Glutamatergic neuron (in vitro differentiated cells): ENCODE measurements at places on chromosomes 7 and 10.
A peak's percentile ranks its signal among the peaks of the same experiment; 100 is the strongest.

- no peak for DNase-seq
Observed at GRCh38 chr7:95479992-95480624, 5.6 kb upstream of the ASB4 start.

GRCh38 chr7:27187475-27188385 is 2.7 kb upstream of the HOXA11 start:
- peak; percentile 20 for DNase-seq

DNA sequence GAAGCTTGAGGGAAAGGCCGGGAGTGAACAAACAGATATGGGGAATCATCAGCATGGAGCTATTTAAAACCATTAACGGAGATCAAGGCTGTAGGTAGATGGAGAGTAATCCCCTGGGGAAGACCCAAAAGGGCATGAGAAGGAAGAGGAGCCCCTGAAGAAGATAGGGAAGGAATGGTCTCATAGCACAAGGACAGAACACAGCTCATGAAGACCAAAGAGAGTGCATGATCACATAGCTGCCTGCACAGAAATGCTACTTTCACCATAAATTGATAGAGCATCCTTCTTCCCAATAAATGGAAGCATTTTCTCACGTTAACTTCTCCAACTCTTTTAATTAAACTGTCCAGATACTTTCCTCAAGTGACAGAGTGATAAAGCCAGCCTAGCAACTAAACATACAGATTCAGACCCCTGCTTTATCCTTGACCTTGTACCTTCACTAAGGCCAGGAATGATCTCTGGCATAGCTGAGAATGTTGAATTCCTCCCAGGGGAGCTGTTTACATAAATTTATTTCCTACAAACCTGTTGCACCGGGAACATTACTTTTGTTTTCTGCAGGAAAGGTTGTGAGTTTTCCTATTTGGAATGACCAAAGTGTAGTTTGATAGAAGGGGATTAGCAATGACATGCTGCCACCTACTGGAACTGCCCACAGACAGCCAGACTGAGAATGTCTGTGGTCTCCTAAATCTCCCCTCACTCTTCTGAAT is 110.8 kb upstream of the LRGUK start:
- peak; percentile 48 for DNase-seq

- no peak for DNase-seq
Observed at GRCh38 chr10:76161301-76161582, 729.8 kb downstream of the LRMDA start.

- no peak for DNase-seq
Observed at GRCh38 chr10:110747609-110748464, 103.7 kb downstream of the RBM20 start.

DNA sequence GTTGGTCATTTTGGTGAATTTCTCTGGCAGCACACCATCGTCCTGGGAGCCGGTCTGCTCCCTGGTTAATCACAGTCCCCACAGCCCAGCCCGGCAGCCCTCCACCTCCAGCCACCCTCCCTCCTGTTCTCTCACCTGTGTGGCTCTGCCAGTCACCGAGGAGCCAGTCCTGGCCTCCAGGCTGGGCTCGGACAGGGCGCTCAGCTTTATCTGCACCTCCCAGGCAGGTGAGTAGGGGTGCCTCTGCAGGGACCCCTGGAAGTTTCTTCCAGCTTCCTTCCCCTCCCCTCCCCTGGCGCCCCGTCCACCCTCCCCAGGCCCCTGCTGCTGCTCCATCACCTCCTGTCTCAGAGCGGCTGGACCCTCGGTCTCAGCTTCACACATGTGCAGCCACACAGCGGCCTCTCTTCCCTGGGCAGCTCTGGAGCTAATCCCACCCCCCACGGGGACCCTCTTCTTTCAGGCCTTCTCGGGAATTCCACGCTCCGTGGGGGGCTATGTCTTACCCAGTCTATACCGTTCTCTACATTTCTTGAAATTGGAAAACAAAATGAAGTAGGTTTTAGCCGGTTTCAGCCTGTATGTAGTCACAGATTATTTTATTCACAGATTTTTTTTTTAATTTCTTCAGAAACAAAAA is 213.9 kb upstream of the PPP2R2D start:
- DNase-seq: no peak

- DNase-seq: no peak
Observed at GRCh38 chr10:49377256-49377655, 18.6 kb downstream of the DRGX start.

- peak; percentile 52 for DNase-seq
Observed at GRCh38 chr7:49773218-49773935, at the start of gene VWC2. Gene VWC2, plus strand, starts transcription at chr7:49773638. Its CDS starts 1,798 bp downstream, at chr7:49775436.

DNA sequence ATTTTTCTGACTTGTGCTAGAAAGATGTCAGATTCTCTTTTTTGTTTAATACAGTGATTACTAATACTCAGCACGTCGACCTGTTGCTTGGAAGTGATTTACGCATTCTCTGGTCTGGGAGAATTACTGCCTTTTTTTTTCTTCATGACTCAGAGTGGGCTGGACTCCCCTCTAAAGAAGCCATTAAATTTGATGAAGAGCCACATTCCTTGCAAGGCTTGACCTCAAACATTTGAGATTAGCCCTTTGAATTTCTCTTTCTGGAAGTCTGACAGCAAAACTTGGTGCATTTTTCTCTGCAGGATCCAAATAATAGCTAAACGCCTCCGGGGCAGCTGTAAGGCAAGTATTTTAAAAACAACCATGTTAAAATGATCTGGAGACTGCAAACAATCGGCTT is 171.6 kb downstream of the GALNT17 start:
- DNase-seq: no peak

- DNase-seq: no peak
Observed at GRCh38 chr10:36030516-36030915, 388.4 kb upstream of the FZD8 start.

DNA sequence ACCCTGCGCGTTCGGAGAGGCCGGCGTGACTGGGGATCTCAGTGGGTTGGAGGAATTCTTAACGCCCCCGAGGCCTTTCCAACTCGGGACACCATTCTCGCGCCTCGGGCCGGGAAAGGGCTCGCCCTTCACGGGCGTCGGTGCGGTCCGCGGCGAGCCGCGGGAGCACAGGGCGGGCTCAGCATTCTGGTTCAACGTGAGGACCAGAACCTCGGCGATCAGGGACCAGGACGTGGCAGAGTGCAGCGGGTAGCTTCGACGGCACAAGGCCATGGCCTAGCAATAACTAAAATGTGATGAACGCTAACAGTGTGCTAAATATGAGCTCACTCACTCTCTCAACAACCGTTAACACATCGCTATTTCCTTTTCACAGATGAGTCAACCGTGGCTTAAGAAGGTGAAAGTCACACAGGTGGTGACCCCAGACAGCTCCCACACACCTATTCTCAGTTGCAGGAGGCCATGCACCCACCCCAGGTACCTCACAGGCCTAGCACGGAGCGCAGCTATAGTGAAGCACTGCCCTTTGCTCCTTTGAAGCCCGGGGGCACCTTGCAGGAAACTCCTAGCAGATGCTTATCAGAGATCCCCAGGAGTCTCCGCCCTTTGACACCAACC is 4.5 kb upstream of the EMX2 start:
- DNase-seq: peak; percentile 24

- DNase-seq: no peak
Observed at GRCh38 chr10:21260506-21261149, 264.9 kb downstream of the SKIDA1 start.

GRCh38 chr10:49197171-49197570 is 9.0 kb upstream of the TMEM273 start:
- DNase-seq: no peak

DNA sequence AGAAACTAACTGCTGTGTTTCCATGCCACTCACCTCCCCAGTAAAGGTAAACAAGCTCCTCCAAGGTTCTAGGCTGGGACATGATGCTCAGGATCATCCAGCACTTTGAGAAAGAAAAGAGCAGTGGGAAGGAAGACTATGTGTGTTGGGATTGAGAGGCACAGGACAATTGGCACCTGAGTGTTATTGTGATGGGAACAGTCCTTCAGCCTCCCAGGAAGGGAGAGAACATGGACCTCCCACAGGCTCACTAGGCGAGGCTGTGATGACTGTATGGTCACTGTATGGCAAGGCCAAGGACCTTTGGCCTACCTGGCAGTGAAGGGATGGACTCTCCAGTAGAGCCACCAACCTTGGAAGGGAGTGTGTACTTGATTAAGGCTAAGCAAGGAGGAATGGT is 123.2 kb upstream of the UNC5B start:
- no peak for DNase-seq

DNA sequence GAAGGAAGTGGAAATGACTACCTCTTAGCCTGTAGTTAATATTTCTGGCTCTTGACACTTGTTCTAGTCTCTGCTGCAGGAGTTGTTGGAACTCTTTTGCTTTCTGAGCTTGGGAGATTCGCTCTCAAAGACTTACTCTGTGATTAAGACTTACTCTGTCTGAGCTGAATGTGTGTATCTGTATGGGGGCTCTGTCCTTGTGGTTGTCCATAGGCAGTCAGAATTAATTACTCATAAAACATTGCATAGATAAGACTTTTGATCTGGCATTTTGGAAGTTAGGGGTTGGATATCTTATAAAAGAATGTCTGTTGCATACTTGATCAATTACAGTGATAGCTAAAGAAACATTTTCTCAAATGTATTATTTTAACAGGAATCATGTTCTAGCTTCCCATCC is 199.2 kb upstream of the KIAA1217 start:
- no peak for DNase-seq

- no peak for DNase-seq
Observed at GRCh38 chr7:119421657-119422056, 851.3 kb upstream of the KCND2 start.

GRCh38 chr7:25171516-25171915 is 46.5 kb upstream of the CYCS start:
- DNase-seq: no peak

DNA sequence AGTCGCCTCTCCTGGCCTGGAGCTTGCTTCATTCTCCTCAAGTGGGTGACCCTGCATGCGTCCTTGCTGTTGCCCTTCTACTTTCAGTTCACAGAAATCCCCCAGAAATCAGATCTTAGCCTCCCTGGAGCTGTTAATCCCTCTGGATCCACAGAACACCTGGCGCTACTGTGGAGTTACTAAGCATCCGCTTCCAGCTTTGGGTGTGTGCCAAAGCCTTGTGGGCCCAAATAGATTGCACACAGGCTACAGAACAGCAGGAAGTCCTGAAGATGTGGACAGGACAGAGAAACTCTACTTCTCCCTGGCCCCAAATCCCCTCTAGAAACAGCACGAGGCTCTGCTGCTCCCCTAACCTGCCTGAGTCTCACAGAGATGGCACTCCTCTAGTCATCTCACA is 36.6 kb upstream of the PDLIM1 start:
- no peak for DNase-seq

DNA sequence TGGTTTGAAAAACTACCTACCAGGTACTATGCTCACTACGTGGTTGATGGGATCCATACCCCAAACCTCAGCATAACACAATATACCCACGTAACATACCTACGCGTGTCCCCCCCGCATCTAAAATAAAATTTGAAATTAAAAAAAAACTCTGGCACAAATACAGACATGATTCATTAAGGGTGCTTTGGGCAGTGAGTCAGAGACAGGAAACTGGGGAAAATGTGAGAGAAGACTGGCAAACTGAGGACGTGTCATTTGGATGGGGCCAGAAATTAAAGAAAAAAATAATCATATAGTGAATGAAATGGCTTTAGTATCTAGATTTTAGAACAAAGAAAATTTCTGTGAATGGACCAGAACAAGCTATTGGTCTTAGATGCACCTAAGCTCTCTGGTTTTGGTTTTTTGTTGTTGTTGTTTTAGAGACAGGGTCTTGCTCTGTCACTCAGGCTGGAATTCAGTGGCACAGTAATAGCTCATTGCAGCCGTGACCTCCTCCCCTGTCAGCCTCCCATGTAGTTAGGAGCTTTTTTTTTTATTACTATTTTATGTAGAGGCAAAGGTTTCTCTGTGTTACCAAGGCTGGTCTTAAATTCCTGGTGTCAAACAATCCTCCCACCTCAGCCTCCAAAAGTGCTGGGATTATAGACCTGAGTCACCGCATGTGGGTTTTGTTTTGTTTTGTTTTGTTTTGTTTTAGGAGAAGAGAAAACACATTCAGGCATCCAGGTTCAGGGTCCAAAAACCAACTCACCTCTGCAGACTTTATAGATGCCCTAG is 5.9 kb upstream of the PRSS58 start:
- no peak for DNase-seq

- no peak for DNase-seq
Observed at GRCh38 chr10:95441547-95441923, 119.6 kb downstream of the SORBS1 start.

DNA sequence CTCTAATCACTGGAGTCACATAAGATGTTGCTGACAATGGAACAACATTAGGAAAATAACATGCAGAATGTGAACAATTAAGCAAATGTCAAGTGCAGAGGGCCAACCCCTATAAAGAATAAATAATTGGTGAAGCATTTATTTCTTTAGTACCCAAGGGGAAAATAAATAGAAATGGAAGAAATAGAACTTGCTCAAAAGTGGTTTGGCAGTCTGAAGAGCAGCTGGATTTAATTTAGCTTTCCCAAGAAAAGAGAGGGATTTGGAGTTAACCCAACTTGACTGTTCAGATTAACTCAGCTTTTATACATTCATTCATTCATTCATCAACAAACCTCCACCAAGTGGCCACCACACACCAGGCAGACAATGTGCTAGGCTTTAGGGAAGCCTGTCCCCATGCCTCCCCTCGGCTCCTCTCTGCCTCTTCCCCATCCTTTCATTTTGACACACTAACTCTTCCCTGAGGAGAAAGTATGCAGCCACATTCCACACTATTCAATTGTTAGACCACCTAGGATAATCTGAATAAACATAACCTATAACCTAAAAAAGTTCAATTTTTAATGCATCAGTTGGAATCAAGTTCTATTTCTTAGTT is 295.5 kb downstream of the AHR start:
- no peak for DNase-seq

DNA sequence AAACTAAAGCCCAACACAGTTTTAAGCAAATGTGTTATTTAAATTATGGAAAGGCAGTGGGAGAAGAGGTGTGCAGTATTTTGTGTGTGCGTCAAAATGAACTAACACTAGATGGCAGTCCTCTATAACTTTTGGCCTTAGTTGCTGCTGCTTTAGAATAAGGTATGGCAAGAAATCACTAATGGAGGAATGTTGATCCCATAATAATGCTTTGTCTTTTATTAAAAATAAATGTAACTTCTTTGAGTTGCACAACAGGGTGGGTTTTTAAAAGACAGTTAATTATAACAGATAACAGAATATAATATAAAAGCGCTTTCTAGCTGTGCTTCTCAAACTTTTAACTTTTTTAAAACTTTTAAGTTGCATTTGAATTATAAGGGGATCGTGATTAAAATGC is 56.4 kb downstream of the BBS9 start:
- DNase-seq: no peak
